ENCODE measurements at places on chromosomes 16 and 17.

DNA sequence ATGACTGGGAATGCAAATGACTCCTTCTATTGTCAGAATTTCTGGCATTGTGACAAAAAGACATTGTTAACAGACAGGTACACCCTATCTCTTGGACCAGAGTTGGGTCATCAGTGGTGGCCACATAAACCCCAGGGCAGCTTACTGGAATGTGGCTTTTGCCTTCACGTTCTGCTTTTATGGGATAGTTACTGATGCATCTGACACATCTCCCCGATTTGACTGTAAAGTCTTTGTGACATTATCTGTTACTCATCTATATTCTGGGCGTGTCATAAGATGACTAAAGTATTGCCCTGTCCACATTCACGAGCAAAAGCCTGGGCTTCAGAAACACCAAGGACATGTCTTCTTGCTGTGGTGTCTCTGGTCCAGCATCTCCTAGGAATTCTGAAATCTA is 18.7 kb upstream of the AQP8 start:
- DNase-seq = no peak

- DNase-seq = no peak
Observed at GRCh38 chr17:8393470-8394231, 4.0 kb downstream of the RNF222 start.

GRCh38 chr17:16001226-16001897 is 1.7 kb downstream of the TTC19 start:
- no peak for DNase-seq

GRCh38 chr17:82565551-82565950 is 46.0 kb downstream of the FOXK2 start:
- no peak for DNase-seq

DNA sequence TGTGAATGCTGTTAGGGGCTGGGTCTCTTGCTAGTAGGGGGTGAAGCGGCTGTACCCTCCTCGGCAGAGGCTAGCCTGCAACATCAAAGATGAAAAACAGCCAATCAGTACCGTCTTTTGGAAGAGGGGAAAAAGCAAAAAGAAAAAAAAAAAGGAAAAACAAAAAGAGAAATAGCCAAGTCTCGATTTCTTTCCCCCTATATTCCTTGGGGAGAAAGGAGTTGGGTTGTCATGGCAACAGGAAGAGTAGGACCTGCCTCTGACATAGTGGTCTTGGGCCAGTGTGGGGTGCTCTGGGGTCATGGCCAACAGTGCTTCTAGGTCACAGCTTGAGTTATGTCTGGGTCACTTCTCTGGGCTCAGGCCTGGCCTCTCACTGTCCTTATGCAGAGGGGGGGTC is 17.9 kb downstream of the ENGASE start:
- DNase-seq = no peak

GRCh38 chr17:74730491-74731346 is 6.3 kb upstream of the RAB37 start:
- no peak for DNase-seq

DNA sequence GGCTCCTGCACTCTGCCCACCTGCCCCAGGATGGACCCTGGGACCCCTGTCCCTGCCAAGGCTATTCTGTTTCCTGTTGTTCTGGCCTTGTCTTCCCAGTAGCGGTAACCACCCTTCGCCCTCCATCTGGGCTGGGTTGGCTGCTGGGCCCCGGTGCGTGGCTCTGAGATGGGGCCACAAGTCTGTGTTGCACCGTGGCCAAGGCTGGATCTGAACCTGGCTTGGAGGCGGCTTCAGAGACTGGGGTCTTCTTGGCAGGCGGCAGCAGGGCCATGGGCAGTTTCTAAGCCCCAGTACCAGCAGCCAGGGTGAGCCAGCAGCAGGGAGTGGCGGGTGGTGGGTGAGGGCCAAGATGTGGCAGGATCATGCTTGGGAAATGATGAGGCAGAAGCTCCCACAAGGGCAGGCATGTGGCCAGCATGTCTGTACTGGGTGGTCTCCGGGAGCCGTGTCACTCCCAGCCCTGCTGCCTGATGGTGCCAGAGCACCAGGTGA is 12.6 kb downstream of the MAP2K3 start:
- DNase-seq = no peak

GRCh38 chr17:5585836-5586521 is 1.7 kb upstream of the NLRP1 start:
- no peak for DNase-seq

DNA sequence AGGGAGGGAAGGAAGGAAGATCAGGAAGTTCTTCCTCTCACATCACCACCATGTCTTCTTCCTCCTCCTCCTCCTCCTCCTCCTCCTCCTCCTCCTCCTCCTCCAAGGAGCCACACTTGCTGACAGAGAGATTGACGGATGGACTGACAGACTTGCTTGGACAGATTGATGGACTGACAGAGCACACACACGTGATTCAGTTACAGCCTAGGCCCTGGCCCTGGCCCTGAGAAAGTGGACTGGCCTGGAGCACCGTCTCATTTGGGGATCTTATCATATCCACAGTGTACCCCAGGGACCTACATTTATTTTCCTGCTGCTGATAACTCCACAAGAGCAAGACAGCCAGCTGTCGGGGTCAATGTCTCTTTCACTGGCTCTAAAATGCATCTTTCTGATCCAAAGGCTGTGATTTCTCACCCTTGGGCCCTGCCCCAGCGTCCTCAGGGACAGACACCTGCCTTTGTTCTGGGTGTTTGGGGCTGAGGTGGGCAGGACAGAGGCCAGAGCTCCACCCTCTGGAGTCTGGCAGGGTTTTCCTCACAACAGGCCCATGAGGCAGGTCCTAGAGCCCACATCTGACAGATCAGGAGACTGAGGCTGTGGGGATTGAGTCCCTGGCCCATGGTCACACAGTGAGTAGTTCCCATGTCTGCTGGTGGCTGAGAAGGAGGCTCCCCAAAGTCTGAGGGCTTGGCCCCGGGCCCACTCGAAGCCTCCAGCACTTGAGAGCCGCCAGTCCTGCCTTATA is 2.3 kb upstream of the P2RX1 start:
- no peak for DNase-seq

GRCh38 chr16:20137194-20137593 is 63.5 kb upstream of the GPR139 start:
- DNase-seq = no peak

DNA sequence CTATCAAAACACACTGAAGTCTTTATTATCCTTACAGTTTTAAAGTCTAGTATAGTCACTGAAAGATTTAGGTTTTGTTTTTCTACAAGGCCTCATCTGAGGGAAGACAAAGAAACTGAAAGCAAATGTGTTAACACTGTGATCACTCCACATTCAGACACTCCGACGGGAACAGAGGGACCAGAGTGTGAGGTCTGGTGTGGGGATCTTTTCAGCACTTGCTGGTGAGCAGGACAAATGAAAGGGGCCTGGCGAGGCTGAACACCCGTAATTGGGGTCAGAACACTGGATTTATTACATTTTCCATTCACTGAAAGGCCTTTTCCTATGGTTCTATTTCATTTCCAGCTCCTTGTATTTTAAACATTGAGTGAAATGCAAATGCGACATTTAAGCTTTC is 910.5 kb downstream of the CDH11 start:
- no peak for DNase-seq

- DNase-seq = no peak
Observed at GRCh38 chr16:17748044-17748719, 277.4 kb upstream of the XYLT1 start.

- DNase-seq = no peak
Observed at GRCh38 chr16:1492082-1492922, 858 bp upstream of the TELO2 start.

Data from NCI-H524 (cell line).